NCI-H2081 (cell line): ENCODE measurements at places on chromosomes 1 and 21.

DNA sequence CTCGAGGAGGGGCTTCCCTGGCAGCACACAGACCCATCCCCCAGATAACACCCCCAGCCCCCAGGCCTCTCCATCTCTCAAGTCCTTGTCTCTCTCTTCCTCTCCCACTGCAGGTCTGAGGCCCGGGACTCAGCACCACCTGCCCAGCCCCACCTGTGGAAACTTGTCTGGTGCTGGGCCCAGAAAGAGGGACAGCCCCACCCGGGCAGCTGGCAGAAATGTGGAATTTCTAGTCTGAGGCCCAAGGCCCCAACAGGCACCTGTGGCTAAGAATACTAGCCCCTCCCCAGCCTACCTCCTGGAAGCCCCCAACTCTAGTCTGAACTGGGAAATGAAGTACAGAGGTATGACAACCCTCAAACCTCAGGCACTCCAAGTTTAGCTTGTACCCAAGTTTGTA, 15.4 kb downstream of the TTC39A start:
- no peak for DNase-seq

DNA sequence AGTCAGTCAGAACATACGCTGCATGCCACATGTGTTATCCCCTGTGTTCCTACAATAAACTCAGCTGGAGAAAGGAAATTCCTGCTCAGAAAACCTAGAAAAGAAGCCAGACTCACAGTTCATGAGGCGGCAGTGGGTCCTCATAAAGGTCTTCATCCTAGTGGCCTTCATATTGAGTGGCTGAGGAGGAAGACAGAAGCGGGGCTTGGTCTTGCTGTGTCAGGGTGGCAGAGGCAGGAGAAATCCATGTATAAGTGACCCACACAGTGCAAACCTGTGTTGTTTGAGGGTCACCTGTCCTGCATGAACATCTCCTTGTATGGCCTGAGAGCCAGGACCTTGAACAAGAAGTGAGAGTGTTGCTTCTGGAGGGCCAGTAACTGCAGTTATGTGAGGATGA, 4.0 kb upstream of the WNT3A start:
- DNase-seq, result no peak

DNA sequence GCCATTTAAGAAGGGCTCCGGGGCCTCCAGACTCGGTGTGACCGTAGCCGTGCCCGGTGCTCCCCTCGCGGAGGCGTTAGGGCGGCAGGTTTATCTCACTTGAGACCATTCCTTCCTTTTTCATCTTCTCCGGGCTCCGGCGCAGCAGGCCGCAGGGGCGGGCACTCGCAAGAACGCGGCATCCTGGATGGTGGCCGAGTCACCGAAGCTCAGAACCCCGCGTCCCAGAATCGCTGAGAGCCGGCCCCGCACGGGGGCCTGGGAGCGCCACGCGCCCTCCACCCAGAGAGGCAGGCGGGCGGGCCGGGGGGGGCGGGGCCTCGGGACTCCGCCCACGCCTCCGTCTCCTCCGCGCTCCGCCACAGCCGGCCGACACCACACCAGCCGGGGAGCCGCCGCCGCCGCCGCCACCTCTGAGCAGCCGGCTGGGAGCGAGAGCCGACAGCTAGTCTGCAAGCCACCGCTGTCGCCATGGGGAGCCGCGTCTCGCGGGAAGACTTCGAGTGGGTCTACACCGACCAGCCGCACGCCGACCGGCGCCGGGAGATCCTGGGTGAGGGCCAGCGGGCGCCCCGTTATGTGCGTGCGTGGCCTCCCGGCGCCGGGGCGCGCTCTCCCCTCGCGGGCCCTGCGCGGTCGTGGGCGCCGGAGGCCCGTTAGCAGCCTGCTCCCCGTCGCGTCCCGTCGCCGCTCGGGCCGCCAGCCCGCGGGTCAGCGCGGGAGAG, at the start of gene DEGS1:
TSS of gene DEGS1 (plus strand) at position 375 of the 725 bp plus-strand sequence. CDS start at position 472, 97 bp downstream.
- DNase-seq, result peak; percentile 92

GRCh38 chr1:179297105-179297378, 3.4 kb downstream of the SOAT1 start:
- DNase-seq, result no peak

DNA sequence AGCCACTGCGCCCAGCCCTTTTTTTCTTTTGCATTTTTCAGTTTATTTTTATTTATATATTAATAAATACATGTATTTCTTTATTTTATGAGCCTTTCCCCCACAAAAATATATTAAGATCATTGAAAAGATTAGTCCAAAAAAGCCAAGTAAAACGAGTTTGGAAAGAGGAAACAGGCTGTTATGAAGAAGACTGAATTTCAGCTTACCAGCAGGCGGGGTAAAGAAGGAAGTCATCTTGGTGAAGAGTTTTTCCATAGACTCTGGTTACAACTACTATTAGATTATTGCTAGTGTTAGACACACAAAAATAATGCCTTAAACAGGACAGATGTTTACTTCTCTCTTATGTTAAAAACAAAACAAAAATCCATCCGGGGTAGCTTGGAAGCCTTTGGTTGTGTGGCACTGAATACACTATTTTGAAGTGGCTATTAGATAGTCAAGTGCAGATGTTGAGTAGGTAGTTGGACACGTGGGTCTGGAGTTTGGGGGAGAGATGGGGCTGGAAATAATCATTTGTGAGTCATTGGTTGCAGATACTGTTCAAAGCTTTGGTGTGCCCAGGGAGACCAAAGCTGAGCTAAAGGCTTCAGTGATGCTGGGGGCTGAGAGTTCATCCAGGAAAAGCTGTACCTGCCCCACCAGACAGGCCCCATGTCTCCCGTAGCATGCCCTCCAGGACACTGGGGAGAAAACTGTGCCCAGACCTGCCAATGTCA, 8.7 kb upstream of the LRRC71 start:
- DNase-seq, result no peak

GRCh38 chr1:85091671-85092280, 43.5 kb upstream of the MCOLN3 start:
- DNase-seq, result no peak

GRCh38 chr21:16305686-16306085, 575.9 kb downstream of the USP25 start:
- no peak for DNase-seq

- no peak for DNase-seq
Measured at GRCh38 chr1:65470766-65471165, 50.3 kb downstream of the LEPR start.

- no peak for DNase-seq
Measured at GRCh38 chr1:87056974-87057373, 142.5 kb downstream of the HS2ST1 start.

- DNase-seq, result no peak
Measured at GRCh38 chr1:31718327-31718897, 14.6 kb upstream of the COL16A1 start.

DNA sequence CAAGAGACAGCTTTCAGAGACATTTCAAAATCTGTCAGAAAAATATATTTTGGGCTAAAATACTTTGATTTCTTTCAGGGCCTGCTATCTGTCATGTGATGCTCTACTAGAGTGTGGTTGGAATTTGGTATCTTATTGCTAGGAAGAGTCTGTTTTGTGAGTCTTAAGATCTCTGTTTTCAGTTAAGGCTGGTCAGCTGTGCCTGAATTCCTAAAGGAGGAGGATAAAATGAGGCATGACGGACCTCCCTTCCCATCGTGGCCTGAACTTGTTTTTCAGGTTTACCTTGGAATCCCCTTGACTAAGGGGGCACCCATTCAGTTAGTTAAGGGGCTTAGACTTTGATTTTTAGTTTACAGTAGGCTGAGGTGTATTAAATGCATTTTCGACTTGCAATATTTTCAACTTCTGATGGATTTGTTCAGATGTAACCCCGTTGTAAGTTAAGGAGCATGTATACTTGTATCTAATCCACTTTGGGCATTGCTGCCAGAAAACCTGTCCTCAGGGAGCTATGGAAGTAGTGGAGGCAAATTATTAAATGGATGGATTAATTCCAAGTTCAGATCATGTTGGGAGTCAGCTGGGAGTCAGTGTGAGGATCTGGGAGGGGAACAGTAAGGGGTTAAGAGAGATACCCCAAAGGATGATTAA, 18.3 kb downstream of the CAPN2 start:
- DNase-seq, result no peak

DNA sequence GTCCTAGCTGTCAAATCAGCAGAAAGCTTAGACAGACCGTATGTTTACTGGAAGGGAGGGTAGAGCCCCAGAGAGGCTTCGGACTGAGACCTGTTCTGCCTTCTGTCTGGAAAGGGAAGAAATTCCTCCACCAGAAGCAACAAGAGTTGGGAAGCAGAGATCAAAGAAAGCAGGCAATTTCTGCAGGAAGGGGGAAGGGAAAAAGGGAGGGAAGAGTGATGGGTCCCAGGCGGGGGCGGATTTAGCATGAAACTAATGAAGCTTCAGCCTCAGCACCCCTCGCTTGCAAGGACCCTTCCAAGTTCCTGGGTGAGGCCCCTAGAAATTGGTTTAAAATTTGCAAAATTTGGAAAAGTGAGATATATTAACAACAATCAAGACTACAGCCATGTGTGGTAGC, 26.6 kb upstream of the FAM20B start:
- no peak for DNase-seq

DNA sequence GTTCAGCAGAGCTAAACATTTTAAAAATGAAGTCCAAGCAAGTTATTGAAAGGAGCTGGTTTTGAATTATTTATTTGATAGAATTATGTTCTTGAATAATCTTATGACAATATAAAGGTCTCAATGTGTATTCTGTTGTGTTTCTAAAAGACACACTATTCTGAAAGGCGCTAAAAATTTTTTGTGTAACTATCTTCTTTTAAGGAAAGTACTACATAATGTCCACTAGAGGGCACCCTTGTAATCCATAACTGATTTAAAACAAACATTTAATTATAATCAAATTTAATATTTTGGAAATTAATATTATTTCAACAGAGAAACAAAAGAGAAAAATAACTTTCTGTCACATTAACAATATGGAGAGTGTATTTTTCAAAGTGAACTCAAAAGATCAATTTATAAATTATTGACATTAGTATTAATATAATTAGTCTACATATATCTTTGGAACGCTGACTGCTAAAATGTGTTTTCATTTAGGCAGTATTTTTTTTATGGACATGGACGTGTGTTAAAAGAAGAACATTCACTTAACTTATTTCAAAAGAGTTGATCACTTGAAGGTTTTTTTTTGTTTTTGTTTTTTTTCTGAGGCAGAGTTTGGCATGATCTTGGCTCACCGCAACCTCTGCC, 248.4 kb downstream of the DENND1B start:
- peak; percentile 55 for DNase-seq

DNA sequence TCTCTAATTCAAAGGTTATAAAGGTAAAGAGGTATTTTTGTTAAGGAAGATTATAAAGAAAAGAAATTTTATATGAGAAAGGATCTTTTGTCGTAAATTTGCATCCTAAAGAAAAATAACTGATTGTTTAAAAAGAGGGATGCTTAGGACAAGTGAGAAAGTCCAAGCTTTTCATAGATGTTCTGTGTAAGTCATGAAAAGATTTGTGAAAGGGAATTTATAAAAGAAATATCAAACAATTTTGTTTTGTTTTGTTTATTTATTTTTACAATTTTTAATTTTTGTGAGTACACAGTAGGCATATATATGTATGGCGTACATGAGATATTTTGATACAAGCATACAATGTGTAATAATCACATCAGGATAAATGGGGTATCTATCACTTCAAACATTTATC, 145.2 kb downstream of the ADSS2 start:
- DNase-seq, result no peak

DNA sequence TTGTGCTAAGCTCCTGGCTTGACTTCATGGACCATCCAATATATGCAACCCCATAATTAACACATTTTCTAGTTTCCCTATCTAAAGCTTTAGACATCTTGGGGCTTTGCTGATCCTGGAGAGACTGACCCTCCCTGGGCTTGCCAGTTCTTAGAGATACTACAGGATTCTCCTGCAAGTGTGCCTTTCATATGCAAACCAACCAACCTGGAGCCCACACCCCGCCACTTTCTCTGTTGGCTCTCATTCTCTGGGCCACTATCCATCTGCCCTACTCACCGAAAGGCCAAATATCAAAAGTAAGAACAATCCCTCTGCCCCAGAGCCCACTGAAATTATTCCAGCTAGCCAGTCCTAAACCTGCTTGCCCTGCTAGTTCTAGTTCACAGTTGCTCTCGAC, 2.2 kb upstream of the GBP6 start:
- DNase-seq, result no peak

DNA sequence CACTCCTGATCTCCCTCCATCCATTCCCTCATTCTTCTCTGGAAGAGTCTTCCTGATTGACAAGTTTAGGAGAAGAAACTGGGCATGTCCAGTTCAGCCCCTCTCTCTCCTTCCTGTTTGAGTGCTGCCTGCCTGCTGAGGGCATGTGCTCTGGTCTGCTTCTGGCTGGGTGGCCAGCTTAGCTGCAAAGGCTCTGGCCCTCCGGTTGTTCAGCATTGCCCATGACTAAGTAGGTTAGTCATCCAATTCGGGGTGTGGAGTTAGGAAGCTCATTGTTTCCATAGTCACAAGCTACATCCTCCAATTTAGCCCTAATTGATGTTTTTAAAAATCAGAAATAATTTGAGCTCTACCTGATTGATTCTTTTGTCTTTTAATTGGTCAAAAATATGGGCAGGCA, 25.6 kb upstream of the PLA2G2E start:
- DNase-seq, result no peak

DNA sequence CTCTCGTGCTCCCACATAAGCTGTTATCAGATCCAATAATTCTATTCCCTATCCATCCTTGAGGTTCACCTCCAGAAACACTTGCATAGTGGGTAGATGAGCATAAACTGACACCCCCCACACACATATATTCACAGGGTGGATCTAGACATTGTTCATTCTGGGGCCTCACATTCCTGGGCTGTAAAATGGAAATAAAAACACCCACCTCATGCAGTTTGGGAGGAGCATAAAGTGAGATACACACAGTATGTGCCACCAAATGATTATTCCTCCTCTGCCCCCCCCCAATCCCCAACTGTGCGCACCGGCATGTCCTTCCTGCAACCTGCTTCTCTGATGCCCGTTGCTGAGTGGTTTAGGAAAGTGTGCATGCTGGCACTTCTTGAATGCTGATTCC, 17.9 kb downstream of the PRDM15 start:
- DNase-seq, result no peak

DNA sequence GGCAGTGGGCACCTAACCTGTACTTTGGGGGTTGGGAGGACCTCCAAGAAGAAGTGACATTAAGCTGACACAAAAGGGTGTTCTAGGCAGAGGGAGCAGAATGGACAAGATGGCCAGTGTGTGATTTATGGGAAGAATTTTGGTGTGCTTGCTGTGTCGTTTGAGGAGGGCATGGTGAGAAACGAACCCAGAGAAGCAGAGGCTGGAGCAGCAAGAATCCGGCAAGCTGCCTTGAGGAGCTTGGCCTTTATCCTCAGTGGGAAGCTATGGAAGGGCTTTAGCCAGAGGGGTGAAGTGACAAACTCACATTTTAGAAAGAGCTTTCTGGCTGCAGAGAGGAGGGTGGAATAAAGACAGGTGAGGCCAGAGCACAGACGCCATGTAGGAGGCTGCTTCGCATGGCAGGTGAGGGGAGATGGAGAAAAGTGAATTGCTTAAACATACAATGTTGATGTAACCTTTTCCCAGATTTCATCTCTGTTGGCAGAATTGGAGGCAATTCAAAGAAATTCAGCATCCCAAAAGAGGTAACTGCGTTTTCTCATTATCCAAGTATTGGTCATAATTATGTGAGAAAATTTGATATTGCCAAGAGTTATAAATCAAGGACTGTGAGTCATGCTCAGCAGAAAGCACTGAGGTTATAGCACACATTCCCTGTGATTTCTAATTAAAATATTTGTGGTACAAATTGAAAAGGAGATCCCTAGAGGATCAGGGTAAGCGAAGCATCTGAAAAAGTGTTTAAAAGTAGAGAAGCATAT, 26.5 kb downstream of the TRIM45 start:
- DNase-seq, result no peak

- no peak for DNase-seq
Measured at GRCh38 chr1:235087906-235088305, 40.7 kb downstream of the TOMM20 start.
